ENCODE measurements at places on chromosomes 4 and X.
A peak's percentile ranks its signal among the peaks of the same experiment; 100 is the strongest.

GRCh38 chr4:2714061-2714770 lies 41.9 kb downstream of the TNIP2 start:
- DNase-seq, result no peak

- DNase-seq, result peak; percentile 95
Observed at GRCh38 chrX:54495814-54496516, at the start of gene FGD1. FGD1 (minus strand) TSS chrX:54496234; CDS start chrX:54495432, 802 bp downstream.

DNA sequence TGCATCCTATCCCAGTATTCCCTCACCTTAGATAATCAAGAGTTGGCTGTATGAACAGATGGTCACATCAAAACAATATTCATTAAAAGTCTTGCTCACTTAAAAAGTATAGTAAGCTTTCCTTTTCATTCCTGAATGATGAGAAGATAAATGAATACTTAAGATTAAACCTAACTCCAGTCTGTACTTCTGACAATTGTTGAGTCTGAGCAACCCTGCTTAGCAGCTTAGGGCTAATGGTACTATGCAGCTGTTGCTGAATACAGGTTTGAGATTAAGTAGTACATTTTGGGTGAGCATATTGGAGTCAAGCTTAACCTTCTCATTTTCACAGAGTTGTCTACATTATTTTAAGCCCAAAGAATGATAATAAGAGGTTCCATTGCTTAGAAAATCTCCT lies 121.7 kb upstream of the ETNPPL start:
- no peak for DNase-seq

DNA sequence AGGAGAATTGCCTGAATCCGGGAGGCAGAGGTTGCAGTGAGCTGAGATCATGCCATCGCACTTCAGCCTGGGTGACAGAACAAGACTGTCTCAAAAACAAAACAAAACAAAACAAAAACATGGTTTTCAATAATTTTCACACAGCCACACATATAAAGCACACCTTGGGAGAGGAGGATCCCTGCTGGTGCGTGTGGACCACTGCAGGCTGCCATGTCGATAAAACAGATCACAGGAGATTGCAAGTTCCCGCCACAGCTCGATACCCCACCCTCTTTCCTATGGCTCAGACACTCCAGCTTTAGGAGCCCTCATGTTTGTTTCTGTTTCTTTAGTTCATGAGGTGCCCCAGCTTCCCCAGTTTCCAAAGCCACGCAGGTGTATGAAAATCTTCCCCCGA lies 31.3 kb upstream of the CLDN24 start:
- no peak for DNase-seq

- no peak for DNase-seq
Observed at GRCh38 chr4:20778896-20779295, 78.6 kb downstream of the PACRGL start.

GRCh38 chr4:147134536-147135210 lies 189.0 kb upstream of the TTC29 start:
- DNase-seq, result no peak

GRCh38 chrX:107574054-107574683 lies 54.1 kb upstream of the PRPS1 start:
- no peak for DNase-seq

- DNase-seq, result no peak
Observed at GRCh38 chr4:43423276-43423675, 530.8 kb downstream of the GRXCR1 start.

- peak; percentile 22 for DNase-seq
Observed at GRCh38 chr4:47705326-47705981, 132.4 kb downstream of the CORIN start.

Data from H7 (cell line).